Type B pancreatic cell (in vitro differentiated cells): ENCODE measurements at places on chromosomes 13 and 19. TPM values are rescaled to one million over a fixed set of nuclear protein-coding genes. Genes with fewer than 3 reads are reported as not detected.

The OR4F17 gene
- not detected in 2 replicates for total RNA-seq

GRCh38 chr19:16600824-16601223, 27.2 kb downstream of the MED26 start:
- no peak for DNase-seq

The KPTN gene
- total RNA-seq = 9.6 and 21.2 TPM in 2 replicates

GRCh38 chr13:110304256-110304655, 2.7 kb downstream of the COL4A1 start:
- no peak for DNase-seq

DNA sequence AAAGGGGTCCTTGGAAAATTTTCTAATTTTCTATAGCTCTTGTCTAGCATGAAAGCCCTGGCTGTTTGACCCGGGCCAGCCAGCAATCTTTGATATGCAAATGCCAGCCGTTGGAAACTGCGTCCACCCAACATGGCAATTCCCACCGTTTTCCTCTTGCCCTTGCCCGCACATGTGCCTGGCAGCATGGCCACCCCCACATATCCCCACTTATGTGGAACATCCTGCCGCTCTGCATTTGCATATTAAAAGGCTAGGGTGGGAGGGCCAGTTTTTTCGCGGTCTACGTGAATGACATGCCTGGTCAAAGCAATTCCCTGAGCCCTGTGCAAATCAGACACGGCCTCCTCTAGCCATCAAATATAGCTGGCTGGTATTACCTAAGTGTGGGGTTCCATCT, 110.3 kb upstream of the TDRD3 start:
- no peak for DNase-seq

The IZUMO2 gene
- total RNA-seq = not detected in 2 replicates

DNA sequence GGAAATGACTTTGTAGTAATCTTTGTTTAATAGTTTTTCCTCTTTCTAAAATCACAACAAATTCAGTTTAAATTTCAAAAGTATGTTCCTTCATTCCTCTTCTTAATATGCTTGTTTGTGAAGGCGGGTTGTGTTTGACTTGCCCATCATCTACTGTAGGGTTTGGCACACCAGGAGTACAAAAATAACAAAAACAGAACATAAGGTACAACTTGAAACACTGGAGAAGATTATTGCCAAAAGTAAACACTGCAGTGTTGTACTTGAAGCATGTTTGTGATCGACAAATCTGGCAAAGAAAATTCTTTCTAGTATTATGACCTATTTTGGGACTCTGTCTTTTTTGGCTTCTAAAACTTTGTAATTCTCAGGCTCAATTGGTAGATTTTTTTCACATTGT, 518.6 kb downstream of the SLITRK5 start:
- no peak for DNase-seq
